ENCODE measurements at places on chromosomes 7 and 10.

DNA sequence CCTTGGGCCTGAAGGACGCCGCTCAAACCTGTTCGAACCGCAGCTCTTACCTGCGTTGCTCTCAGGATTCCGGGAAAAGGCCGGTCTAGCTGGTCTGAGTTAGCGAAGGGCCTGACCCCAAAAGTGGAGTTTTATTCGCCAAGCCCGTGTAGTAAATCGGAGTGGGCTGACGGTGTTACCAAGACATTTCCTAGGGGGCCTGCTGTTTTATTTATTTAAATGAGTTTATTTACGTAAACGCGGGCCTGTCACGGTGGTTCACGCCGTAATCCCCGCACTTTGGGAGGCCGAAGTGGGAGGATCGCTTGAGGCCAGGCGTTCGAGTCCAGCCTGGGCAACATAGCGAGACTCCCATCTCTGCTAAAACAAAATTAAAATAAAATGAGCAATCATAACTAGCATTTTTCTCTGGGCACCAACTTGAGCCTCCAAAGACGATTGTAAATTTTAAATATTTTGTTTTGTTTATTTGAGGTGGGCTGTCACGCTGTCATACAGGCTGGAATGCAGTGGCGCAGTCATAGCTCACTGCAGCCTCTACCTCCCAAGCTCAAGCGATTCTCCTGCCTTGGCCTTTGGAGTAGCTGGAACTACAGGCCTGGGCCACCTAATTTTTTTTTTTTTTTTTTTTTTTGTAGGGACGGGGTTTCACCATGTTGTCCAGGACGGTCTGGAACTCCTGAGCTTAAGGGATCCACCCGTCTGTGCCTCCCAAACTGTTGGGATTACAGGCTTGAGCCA lies 903 bp downstream of the ZNF655 start:
- no peak for DNase-seq

- DNase-seq, result no peak
Observed at GRCh38 chr7:15891151-15891881, 204.8 kb upstream of the MEOX2 start.

DNA sequence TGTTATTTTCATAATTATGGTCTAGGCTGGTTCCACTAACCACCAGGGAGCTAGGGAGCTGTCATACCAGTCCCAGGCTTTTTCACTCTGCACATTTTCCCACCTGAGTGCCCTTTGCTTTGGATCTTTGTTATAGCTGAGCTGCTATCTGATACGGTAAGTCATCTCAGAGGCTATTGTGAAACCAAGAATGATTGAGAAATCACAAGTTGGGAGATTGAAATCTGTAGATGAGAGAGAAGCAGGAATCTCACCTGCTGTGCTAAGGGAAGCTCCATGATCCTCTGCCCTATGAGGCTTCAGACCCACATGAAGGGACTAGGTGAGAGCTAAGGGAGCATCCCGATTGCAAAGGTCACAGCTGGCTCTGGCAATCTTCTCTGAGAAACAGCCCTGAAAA lies 307.8 kb downstream of the REEP3 start:
- no peak for DNase-seq

DNA sequence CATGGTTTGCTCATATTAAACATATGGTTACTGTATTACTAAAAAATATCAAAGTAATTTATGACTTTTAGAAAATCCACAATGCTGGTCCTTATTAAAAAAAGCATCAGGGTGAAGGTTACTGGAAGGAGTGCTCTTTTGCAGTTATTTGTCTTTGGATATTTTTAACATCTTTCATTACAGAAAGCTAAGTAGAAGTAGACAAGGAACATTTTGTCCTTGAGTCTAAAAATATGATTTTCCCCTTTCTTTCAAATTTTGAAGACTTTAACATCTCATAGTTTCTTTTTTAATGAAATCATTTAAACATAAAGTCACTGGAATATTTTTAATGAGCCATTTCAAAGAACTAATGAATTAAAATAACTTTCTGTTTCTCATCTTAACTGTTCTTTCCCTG lies 110.1 kb upstream of the TNS3 start:
- no peak for DNase-seq

- DNase-seq, result no peak
Observed at GRCh38 chr7:28626221-28626620, 213.9 kb downstream of the CREB5 start.

- no peak for DNase-seq
Observed at GRCh38 chr7:55086413-55087201, 67.8 kb downstream of the EGFR start.

All from anterior cingulate cortex (tissue), 58 donors.